ENCODE measurements at places on chromosomes 16 and 17.

GRCh38 chr17:148757-149156 lies 11.4 kb downstream of the SCGB1C2 start:
- no peak for DNase-seq

- DNase-seq = no peak
Observed at GRCh38 chr16:25078386-25078978, 33.1 kb upstream of the LCMT1 start.

DNA sequence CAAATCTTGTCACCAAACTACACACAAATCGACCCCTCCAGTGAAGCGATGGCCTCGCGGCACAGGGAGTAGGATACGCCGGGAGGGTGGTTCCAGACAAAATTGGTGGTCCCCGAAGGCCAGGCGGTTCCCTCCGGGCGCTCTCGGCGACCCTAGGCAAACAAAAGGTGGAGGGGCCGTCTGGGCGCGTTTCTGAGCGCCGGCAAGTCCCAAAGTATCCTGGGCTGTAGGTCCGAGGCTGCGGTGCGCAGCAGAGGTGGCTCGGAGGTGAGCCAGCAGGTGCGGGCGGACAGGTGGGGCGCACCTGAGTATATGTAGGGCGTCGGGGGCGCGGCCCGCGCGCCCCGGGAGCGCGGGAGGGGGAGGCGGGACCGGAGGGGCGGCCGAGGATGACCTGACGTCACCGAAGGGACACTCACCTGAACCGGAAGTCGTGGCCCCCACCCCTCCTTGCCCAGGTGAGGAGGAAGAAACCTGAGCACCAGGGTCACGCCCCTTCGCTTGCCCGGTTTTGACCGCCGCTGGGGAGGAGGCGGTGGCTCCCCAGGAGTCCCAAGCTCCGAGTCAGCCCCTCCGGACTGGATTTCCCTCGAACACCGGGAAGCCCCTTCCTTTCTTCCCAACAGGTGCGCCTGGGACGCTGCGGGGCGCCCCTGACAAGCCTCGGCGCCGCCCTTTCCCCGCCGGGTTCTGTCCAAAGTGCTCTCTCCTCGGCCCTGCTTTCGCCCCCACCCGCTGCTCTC lies at the start of gene CLDN7:
Gene CLDN7, minus strand, starts transcription at position 287 of the 743 bp plus-strand sequence. CDS start 435 bp downstream, outside the sequence.
- DNase-seq = no peak

DNA sequence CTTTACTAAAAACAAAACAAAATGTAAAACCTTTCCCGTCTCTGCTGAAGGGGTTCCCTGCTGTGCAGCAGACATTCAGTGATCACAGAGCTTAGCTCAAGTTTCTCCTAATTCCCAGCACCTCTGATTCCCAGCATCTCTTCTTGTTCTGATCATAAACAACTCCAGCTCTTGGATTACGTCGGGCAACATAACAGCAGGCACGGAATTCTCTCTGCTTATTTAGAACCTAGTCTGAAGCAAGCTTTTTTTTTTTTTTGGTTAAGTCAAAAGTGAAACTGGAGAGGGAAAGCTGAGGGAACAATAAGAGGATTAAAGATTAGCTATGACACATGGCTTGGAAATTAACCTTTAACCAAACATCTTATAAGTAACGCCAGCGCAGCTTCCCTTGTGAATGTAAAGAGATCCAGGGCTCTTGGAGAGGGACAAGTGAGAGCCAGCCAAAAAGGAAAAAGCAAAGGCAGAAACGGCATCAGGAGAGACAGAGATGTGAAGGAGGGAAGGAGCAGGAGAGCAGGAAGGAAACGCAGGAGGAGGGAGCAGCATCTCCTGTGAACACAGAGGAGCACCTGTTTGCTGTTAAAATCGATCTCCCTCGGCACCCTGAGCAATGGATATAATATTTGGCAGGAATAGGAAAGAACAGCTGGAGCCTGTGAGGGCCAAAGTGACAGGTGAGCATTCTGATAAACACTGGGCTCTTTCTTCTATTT lies at the start of gene BCO1:
Gene BCO1, plus strand, starts transcription at position 394 of the 716 bp plus-strand sequence. Its CDS starts 220 bp downstream, at position 614.
- DNase-seq = no peak

DNA sequence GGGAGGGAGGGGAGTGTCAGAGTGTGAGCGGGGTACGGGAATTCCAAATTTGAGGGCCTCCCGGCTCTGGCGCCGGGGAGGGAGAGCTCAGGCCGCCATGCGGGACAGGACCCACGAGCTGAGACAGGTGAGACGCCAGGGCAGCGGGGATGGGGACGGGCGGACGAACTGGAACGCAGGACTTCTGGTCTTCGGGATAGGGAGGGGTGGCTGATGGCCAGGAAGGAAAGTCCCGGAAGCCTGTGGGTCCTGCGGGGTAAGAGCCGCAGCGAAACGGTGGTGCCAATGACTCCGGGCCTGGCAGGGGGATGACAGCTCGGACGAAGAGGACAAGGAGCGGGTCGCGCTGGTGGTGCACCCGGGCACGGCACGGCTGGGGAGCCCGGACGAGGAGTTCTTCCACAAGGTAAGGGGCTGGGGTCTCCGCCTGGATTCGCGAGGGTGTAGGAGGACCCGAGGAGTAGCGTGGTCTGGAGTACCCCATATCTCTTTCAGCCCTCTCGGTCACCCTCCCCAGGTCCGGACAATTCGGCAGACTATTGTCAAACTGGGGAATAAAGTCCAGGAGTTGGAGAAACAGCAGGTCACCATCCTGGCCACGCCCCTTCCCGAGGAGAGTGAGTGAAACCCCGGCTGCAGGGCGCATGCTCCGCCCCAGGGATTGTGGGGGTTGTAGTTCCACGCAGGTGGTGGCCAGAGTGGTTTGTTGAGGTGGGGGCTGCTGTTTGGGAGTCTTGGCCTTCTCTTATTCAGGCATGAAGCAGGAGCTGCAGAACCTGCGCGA lies 543 bp downstream of the STX4 start:
- DNase-seq = peak; percentile 81

- DNase-seq = no peak
Observed at GRCh38 chr16:9370061-9370491, 278.6 kb downstream of the HAPSTR1 start.

GRCh38 chr17:7263801-7264078 lies 1.5 kb upstream of the CLDN7 start:
- no peak for DNase-seq

- no peak for DNase-seq
Observed at GRCh38 chr16:31181102-31181830, 1.3 kb downstream of the FUS start.

DNA sequence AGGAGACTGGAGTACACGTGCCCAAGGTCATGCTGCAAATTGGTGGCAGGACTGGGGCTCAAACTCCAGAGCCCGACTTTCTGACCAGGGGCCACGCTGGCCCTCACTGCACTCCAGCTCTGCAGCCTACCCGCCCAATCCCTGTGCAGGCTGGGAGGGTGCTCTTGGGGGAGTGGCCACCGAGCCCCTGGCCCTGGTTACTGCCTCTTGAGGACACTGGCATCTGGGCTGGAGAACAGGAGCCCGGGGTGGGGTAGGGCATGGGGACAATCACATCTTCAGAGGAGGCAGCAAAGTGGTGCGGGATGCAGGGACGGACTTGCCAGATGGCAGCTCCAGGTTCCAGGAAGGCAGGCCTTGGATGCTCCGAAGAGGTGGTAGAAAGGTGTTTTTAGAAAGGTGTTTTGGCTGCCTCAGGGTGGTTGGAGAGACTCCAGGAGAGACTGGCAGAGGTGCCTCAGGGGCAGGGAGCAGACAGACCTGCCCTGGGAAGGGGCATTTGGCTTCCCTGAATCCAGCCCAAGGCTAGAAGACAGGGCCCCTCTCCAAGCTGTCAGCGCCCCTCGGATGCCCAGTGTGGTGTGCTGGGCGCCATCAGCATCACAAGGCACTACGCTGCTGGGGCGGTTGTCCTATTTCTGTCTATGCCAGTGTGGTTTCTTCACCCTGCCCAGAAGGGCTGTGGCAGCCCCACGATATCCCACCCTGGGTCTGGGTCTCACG lies 220.6 kb downstream of the NTN1 start:
- no peak for DNase-seq

DNA sequence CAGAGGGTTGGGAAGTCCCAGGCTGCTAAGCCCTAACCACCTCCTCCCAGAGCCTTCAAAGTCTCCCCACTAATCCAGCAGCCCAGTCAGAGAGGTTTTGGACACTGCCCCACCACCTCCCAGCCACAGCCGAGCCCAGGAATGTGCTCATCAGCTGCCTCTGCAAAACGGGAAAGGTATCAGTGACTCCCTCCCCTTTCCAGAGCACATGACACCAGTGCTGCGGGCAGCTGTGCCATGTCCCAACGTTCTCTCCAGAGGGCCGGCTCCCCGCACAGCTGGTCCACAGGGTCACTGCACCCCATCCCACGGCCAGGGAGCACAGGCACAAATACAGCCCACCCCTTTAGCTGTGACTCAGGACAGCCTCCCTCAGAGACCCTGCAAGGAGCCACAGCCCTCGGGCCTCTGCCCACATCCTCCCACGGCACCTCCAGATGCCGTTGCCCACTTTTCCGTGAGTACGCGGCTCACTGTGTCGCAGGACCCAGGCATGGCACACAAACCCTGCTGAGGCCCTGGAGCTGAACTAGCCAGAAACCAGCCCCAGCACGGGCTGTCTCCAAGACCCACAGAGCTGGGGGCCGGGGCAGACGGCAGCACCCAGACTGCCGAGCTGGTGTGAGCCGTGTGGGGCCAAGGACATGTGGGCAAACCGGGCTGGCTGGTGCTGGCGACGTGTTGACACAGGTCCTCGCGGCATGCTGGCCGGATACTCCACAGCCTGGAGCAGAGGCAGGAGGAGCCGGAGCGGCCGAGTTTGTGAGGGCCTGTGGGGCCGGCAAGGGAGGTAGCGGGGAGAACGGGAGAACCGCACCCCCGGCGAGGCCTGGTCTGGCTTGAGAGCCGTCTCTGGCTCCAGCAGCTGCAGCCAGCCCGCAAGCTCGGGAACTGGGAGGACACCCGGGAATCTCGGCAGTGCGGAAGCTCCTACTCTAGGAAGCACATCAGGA lies 6.3 kb upstream of the PPP1R27 start:
- DNase-seq = no peak

- no peak for DNase-seq
Observed at GRCh38 chr16:764848-765487, 4.4 kb downstream of the MSLN start.

- no peak for DNase-seq
Observed at GRCh38 chr17:40551091-40551878, 14.0 kb downstream of the CCR7 start.

- DNase-seq = no peak
Observed at GRCh38 chr17:77923776-77924513, 34.6 kb upstream of the TNRC6C start.

- peak; percentile 33 for DNase-seq
Observed at GRCh38 chr16:29877266-29877961, 14.4 kb upstream of the CDIPT start.

- DNase-seq = no peak
Observed at GRCh38 chr16:78560997-78561396, 461.5 kb downstream of the WWOX start.

DNA sequence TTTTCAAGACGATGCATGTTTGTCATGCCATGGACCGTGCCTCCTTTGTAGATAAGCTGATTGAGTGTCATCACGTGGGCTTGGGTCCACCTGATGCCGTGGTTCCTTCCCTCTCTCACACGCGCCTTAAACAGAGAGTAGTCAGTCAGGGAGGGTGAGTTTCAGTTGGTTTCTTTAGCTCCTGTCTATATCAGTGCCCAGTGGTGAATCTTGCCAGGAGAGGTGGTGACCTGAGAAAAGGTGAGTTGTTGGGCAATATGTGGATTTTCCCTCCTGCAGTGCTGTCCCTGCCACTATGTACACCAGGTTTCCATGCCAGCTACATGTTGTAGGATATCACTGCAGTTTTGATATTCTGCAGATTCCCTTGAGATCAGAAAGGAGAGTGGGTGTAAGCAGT lies 129.7 kb downstream of the LAT start:
- DNase-seq = no peak
